ENCODE measurements at places on chromosomes 16 and 17.

- no peak for DNase-seq
Observed at GRCh38 chr17:57705921-57706695, 39.0 kb downstream of the CCDC182 start.

GRCh38 chr16:65961476-65962143, 404.9 kb upstream of the CDH5 start:
- DNase-seq: no peak

GRCh38 chr16:48347980-48348379, 37.2 kb downstream of the SIAH1 start:
- DNase-seq: no peak

- no peak for DNase-seq
Observed at GRCh38 chr16:56257239-56257638, 66.0 kb downstream of the GNAO1 start.

- no peak for DNase-seq
Observed at GRCh38 chr17:49061524-49061943, 64.3 kb downstream of the IGF2BP1 start.

- DNase-seq: no peak
Observed at GRCh38 chr17:82962163-82962720, 117.2 kb upstream of the METRNL start.

GRCh38 chr17:63221939-63222338, 224.2 kb downstream of the CYB561 start:
- no peak for DNase-seq

DNA sequence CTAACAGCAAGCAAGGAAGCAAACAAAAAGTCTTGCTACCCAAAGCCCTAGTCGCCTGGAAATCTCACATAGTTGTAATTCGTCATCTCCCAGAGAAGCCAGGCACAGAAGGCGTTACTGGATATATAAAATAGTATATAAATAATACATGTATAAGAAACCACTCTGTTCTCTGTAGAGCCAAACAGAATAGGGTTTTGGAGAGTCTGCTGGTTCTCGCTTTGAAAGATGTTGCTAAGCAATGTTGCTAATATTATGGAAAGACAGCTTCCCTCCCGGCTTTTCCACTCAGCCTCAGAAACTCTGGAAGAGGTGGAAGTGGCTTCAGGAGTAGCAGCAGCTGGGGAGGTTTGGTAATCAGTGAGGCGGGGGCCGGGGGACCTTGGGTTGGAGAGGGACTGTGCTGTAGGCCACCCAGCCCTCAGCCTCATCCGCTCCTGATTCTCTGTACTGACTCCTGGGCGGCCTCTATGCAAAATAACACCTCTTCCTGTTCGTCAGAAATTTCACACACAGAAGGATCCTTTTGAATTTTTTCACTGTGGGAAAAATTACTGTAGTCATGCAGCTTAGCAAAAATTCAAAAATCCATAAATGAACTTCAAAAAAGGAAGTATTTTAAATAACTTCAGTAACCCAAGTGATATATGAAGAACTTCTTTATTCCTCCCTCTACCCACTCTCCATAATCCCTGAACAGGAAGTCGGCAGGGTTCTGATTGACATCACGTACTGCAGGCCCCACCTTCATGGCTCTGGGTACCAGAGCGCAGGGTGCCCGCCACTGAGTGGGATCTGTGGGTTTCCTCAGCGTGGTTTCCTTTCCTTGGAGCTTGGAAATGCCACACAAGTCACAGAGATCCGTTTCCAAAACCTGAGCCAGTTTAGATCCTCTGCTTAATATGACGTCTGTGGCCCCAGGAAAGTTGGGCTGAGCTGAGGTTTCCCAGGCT, 51.4 kb downstream of the RAP1GAP2 start:
- DNase-seq: no peak

GRCh38 chr17:4840893-4841242, 7.7 kb downstream of the MINK1 start:
- DNase-seq: no peak

- DNase-seq: no peak
Observed at GRCh38 chr16:11552440-11552839, 34.3 kb downstream of the LITAF start.

DNA sequence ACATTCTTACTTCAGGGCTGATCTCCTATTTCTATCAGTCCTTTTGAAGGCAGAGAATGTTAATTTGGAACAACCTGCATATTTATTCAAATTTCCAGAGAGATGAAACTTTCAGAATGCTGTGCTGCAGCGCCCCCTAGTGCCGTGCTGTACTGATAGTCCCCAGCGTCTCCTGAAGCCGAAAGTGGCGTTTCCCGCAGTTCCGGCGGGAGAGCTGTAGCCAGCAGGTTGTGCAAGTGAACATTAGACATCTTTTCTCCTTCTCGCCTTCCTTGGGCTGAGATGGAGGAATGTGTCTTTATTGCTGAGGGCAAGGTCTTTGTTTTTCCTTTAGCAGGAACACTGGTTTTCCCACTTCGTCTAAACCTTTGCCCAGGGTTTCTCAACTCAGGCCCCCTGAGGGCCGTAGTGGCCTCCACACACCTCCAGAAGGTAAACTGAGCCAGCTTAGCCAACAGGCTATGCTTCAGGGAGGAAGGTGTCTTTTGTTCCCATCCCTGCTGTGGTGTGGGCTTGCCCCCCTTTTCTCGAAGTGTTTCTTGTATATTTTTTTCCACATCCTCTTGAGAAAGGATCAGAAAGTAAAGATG, 26.4 kb downstream of the USP10 start:
- DNase-seq: peak; percentile 62

GRCh38 chr17:58229881-58230280, 8.5 kb upstream of the LPO start:
- no peak for DNase-seq

DNA sequence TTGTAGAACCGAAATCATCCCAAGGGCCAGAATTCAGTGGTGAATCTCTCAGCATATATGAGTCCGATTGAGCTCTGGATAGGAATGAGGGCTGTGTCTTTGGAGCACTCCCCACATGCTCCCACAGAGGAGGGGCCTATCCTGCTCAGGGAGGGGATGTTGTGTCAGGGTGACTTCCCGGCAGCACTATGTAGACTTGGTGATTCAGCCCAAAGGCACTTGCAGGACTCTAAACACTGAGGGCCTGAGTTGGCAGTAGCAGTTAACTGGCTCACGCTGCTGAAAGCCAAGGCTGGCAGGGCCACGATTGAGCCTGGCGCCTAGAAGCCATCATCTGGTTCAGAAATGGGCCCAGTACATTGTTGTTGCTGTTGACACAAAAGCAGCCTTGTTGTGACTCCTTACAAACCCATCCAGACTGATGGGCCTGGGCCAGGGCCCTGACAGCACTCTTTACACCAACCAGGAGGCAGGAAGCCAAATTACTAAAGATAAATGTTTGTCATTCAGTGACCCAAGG, 31.9 kb downstream of the NMT1 start:
- no peak for DNase-seq

- no peak for DNase-seq
Observed at GRCh38 chr16:66152181-66152580, 214.3 kb upstream of the CDH5 start.

DNA sequence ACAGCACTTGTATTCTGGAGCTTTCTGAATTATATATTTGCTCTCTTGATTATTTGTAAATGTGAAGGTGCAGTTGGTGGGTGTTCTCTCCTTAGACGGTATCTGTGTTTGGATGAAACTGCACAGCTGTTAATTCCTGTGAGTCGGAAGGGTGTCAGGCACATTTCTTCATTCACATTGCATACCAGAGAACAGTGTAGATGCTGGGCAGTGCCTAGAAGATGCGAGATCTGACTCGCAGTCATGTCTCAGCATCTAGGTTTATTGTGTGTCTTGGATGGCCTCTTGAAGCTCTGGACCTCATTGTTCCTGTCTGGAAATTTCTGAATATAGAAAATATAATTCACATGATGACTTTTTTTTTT, 61.2 kb downstream of the CLEC16A start:
- DNase-seq: no peak

DNA sequence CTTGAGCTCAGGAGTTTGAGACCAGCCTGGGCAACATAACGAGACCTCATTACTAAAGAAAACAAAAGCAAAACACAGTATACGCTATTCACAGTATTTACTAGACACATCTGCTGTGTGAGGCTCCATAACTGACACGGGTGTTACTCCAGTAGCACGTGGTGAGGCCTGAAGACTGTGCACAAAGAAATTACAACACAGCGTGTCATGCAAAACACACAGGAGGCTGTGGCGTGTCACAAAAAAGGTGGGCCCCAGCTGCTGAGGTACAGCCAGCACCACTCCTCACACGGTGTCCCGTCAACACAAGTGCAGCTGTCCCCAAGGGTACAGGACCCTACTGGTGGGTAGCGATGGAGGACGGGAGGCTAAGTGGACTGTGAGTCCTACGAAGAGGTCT, 2.7 kb downstream of the CYBC1 start:
- DNase-seq: no peak

GRCh38 chr17:75996665-75997590, 3.7 kb upstream of the CDK3 start:
- no peak for DNase-seq

- no peak for DNase-seq
Observed at GRCh38 chr16:67992661-67993206, 6.5 kb downstream of the DPEP2 start.

DNA sequence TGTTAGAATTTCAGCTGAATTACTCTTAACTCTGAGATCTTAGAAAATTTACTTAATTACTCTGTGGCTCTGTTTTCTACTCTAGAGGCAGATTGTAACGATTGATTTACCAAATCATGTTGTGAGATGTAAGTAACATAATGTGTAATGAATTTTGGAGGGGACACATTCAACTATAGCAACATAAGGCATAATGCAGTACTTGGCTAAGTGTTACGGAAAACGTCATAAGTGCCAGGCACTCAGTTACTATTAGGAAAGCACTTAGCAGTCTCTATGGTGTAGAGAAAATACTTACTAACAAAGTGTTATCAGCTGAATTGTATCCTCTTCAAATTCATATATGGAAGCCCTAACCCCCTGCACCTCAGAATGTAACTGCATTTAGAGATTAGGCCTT, 40.6 kb upstream of the CDH8 start:
- no peak for DNase-seq

- no peak for DNase-seq
Observed at GRCh38 chr17:65430209-65430833, 131.1 kb downstream of the AXIN2 start.

GRCh38 chr16:57039148-57039812, 49.9 kb downstream of the NLRC5 start:
- no peak for DNase-seq

DNA sequence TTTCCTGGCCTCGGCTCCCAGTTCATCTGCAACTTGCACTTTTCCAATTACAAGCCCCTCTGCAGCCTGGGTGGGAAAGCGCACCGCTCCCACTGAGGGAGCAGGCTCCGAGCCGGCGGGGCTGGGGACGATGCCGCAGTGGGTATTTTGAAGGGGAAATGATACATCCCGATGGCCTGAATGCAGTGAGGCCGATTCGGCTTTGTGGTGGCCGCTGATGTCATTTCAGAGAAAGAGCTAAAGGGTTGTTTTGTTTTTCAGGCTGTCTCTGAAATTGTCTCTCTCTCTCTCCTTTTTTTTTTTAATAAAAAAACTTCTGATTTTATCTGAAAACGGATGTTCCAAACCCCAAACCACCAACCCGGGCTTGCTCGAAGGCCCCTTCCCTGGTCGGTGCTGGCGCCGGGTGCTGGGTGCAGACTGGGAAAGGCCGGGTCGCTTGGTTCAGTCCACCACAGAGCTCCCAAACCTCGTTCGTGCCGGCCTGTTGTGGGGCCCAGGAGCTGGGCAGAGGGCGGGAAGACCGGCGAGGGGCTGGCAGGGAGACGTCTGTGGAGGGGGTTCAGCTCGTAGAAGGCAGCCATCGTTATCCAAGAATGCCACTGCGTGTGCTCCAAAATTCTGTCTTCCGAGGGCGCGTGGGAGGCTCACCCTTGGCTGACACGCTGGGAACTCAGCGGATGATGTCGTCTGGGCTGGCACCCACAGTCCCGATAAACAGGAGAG, 102.8 kb downstream of the FOXL1 start:
- no peak for DNase-seq

DNA sequence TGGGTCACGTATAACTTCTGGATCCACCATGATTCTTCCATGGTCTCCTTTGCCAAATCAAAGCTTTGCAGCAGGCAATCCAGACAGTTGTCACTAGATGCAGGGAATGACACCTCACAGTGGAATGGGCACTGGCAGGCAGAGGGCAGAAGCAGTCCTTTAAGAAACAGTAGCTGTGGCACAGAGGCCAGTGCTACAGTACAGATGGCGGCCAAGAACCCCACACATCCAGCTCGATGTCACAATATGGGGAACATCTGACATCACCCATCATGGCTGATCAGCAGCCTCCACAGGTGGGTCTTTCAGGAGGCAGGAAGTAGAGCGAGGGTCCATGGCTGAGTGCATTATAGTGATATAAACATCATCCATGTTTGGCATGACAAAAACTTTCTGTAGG, 18.8 kb upstream of the ERN1 start:
- no peak for DNase-seq

- no peak for DNase-seq
Observed at GRCh38 chr17:27578718-27579085, 52.3 kb upstream of the LGALS9 start.

DNA sequence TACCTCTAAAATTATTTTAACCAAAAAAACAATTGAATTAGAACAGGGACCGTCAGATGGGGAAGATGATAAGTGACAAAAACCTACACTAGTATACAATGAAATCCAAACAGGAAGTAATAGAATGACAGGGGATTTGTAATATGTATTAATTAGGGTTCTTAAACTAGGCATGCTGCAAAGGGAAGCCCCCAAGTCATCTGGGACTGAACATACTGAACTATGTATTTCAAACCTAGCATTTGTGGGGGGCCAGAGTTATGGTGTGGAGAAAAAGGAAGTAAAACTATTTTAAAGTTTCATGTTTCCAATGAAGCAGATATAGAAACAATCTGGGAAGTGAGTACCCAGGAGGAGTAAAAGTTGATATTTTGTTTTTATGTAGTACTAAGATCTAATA, 133.2 kb upstream of the HS3ST3A1 start:
- DNase-seq: no peak

GRCh38 chr17:34996422-34997285, 16.3 kb downstream of the LIG3 start:
- DNase-seq: no peak

DNA sequence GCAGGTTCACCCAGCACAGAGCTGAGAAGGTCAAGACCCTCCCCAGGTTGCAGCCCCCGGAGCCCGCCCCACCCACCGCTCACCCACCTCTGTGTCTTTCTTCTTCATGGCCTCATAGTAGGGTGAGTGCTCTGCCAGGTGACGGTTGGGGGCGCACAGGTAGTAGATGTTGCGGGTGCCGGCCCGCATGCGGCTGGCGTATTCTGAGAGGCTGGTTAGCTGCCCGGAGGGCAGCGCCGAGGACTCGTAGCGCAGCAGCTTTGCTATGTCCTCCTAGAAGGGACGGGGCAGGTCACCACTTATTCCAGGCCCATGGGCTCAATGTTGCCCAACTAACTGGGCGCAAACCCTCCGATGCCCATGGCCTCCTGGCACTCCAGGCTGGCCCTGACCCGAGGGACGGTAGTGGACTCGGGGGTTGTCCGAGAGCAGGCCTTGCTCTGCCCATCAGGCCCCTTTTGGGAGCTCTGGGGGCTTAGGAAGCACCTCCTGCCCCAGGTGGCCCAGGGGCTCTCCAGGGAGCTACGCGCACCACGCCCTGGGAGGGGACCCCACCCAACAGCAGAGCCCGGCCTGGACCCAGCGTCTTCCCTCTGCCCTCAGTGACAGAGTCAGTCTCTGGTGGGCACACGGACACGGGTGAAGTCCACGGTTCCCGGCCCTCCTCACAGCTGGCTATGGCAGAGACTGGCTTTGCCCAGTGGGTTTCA, 9.9 kb downstream of the DNASE1 start:
- DNase-seq: no peak

All from left renal cortex interstitium (tissue), 4 donors.